ENCODE measurements at places on chromosomes 7 and 10.

DNA sequence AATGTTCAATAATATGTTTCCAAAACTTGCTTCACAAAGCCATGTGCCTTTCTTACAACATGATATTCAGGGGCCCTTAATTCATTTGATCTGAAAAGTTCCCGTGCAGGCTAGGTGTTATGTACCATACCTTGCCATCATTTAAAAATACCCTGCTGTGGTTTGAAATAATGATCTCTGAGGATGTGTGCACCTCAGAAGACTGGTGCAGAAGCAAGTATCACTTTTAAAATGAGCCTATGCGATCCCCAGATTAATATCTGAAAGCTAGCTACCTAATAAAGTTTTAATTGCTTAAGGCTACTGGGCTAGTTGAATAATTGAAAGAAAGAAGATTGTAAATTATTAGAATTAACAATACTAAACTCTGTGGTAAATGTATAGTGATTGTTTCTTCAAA is 262.4 kb downstream of the CDK14 start:
- no peak for DNase-seq

DNA sequence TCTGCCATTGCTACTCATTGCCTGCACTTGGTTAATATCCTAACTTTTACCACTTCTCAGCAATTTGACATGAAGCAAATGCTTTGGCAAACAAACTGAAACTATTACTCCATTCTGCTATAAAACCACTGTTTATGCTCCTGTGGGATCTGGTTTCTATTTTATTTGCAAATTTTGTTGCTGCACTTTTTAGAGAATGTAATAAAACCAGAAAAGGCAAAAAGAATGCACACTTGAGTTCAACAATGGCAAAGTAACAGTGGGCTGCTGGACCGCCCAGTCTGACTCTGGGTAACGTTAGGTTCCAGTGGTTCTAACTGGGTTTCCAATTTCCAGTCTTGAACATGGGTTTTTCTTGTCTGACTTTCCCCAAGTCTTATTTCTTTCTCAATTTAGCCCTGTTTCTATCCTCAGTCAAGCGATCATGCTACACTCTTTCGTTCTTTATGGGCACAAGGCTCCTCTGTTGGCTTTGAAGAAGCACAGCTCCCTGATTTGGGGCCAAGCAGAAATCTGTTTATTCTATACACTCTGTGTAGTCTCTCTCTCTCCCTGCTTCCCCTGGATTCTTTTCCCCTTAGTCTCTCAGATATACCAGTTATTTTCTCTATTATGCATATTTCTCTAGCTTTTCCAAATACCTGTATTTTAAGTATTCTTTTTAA is 129.2 kb upstream of the FAM3C start:
- no peak for DNase-seq

DNA sequence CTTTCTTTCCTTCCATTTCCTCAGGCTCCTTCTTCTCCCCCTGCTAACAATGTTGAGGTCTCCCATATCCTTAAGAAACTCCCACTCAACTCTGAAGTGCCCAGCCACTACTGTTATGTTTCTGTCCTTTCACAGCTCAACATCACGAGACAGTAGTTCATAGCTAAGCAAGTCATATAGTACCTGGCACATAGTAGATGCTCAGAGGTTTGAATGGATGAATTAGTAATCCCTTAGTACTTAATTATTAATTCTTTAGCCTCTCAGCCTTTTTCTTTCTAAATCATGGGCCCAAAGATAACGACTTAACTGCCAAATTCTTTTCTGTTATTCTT is 22.6 kb downstream of the CSGALNACT2 start:
- DNase-seq = no peak

- no peak for DNase-seq
Measured at GRCh38 chr7:41955451-41955850, 252.6 kb upstream of the INHBA start.

DNA sequence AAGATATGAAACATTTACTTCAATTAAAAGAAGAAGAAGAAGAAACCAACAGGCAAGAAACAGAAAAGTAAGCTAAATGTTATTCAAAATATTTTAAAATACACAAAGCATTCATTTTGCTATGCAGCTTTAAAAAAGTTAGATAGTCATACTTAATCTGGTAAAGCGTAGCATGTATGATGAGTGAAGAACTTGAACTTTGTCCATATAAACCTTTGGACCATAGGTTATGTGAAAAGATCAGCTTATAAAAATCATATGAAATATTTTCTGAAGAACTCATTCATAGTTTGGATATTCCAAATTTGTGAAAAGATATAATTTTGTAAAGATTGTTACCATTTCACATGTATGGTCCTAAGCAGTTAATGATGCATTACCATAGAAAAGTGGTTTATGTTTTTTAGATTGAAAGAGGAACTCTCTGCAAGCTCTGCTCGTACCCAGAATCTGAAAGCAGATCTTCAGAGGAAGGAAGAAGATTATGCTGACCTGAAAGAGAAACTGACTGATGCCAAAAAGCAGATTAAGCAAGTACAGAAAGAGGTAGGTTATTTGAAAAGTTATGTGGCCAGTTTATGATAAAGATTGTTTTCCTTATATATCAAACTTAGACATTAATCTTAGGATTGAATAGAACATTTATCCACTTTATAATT is 37.3 kb downstream of the KIF20B start:
- no peak for DNase-seq
